Activated T-cell treated with anti-CD3 and anti-CD28 coated beads for 24 hours (primary cell): ENCODE measurements at places on chromosomes 11 and 22.

DNA sequence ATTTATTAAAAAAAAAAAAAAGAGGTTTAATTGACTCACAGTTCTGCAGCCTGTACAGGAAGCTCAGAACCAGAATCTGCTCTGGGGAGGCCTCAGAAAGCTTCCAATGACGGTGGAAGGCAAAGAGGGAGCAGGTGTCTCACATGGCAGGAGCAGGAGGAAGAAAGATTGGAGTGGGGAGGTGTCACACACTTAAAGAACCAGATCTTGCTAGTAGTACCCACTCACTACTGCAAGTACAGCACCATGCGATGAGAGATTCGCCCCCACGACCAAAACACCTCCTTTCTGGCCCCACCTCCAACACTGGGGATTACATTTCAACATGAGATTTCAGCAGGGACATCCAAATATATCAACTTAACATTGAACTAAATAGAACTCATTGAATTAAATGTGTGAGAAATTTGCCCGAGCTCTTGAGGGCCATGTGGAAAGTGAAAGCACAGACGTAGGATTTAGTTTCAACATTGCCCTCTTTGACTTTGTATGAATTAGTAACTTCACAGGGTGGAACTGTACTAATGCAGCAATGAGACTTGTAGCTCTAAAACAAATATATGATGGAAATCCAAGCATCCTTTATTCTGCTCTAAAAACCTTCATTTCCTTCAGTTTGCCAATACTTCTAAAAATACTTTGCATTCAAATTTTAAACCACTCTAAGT lies 628.2 kb downstream of the FAM181B start:
- no peak for DNase-seq

GRCh38 chr11:66090288-66090687 lies 20.2 kb downstream of the PACS1 start:
- no peak for DNase-seq

GRCh38 chr11:118618991-118619375 lies 11.6 kb downstream of the PHLDB1 start:
- DNase-seq, result no peak

GRCh38 chr11:12282676-12283075 lies 94.7 kb upstream of the PARVA start:
- DNase-seq, result no peak

GRCh38 chr11:73866095-73866579 lies 10.5 kb downstream of the COA4 start:
- DNase-seq, result no peak

- DNase-seq, result no peak
These were observed 200.6 kb downstream of the NAV2 start for GRCh38 chr11:19912958-19913892.

DNA sequence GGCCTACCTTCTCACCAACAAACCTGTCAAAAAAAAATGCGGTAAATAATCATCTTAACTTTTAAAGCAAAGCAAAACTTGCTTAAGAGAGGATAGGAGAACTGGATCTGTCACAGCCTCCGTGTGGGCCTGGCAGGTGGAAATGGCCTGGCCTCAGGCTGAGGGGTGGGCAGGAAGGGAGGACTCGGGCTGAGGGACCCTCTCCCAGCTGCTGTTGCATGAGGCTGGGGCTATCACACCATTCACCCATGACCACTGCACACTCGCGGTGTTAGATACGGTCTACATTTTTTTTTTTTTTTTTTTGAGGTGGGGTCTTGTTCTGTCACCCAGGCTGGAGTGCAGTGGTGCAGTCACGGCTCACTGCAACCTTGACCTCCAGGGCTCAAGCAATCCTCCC lies 24.5 kb downstream of the ARHGAP1 start:
- DNase-seq, result no peak

- DNase-seq, result no peak
These were observed 10.7 kb downstream of the ATG2A start for GRCh38 chr11:64906314-64906635.

DNA sequence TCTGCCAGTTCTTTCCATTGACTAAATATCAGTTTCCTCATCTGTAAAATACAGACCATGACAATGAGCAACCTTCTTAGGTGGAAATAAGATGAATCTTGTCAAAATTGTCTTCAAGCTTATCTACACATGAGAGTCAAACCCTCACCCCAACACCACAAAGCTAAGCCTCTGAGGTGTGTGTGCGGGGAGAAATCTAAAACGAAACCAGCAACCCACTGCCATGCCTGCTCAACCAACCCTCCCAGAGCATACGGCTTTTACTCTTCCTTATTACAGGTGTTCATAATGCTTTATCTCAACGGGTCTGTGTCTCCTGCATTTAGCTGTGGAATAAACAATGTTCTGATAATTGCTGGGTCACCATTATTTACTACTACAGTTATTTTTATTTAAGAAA lies 235.4 kb downstream of the KIRREL3 start:
- no peak for DNase-seq
